ENCODE measurements at places on chromosomes 6 and 20.
A peak's percentile ranks its signal among the peaks of the same experiment; 100 is the strongest.

GRCh38 chr20:825710-826421 is 7.6 kb upstream of the FAM110A start:
- H3K27me3 ChIP-seq: no peaks in the 10 kb centered on the region
- H3K27ac ChIP-seq: no peak overlapping the region
- H3K36me3 ChIP-seq: no peaks in the 10 kb centered on the region
- DNase-seq: peak; percentile 56

GRCh38 chr6:160088069-160088783 is 33.4 kb upstream of the SLC22A1 start:
- H3K27ac ChIP-seq: peak overlapping the region; percentile 62
- no peak overlapping the region for H3K4me3 ChIP-seq
- no peak for DNase-seq
- H3K27me3 ChIP-seq: no peaks in the 10 kb centered on the region

DNA sequence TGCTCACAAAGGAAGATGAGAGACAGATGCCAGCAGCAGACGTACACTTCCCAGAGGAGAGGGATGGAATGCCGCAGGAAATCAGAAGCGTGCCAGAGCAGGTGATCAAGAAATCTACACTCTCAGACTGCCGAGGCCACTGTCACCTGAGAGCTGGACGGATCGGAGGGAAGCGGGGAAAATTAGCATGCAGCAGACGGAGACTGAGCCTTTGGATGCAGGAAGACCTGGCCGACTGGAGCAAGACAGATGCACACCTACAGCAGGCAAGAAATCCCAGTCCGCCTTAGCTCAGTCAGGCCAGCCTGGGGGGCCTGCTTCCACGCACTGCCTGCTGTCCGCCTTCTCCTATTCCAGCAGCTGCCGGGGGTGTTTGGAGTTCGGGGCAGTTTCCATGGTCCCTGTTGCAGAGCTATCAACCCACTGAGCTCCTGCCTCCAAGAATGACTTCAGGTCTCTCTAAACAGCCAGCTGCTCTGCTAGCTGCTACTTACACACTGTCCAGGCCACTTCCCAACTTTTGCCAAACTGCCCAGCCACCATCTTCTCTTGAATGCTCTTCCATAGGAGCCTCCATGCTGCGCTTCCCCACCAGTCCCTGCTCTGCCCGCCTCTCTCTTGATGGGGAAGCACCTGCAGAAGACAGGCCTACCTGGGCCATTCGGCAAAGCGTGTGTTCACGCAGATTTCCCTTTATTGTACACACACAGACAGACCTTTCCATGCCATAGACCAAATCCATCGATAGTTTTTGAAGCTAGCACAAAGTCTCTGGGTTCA is 368.5 kb downstream of the ZFAND3 start:
- no peak for DNase-seq
- H3K27me3 ChIP-seq: no peaks in the 10 kb centered on the region
- no peaks in the 10 kb centered on the region for H3K36me3 ChIP-seq
- no peak overlapping the region for H3K4me3 ChIP-seq

GRCh38 chr20:8287340-8287739 is 155.3 kb downstream of the PLCB1 start:
- H3K36me3 ChIP-seq: no peaks in the 10 kb centered on the region
- H3K4me3 ChIP-seq: no peak overlapping the region
- H3K4me1 ChIP-seq: peaks cover 9% of the 10 kb centered on the region
- H3K27ac ChIP-seq: no peak overlapping the region

- H3K4me1 ChIP-seq: peaks cover 27% of the 10 kb centered on the region
- H3K36me3 ChIP-seq: no peaks in the 10 kb centered on the region
- no peak overlapping the region for H3K4me3 ChIP-seq
- H3K27ac ChIP-seq: peak overlapping the region; percentile 70
- no peaks in the 10 kb centered on the region for H3K27me3 ChIP-seq
Measured at GRCh38 chr6:159899994-159900745, 9.4 kb downstream of the MAS1 start.

GRCh38 chr6:72647489-72647888 is 25.6 kb downstream of the KCNQ5 start:
- no peaks in the 10 kb centered on the region for H3K4me1 ChIP-seq
- DNase-seq: no peak
- H3K27me3 ChIP-seq: no peaks in the 10 kb centered on the region

DNA sequence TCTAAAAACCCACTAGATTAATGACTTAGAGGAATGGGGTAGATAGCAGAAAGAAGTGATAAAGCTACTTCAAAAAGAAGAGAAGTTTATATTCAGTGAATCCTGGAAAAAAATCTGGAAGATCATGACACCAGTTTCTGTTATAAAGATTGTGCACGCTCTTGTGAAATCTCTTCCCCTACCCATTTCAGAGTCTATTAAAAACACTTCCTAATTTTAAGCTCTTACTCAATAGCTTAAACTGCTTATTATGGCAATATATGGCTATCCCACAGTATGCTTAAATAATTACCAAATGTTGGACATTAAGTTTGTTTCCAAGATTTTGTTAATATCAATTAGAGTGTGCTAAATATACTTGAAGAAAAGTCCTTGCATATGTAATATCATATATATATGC is 585.3 kb upstream of the MAN1A1 start:
- no peak overlapping the region for H3K4me3 ChIP-seq
- H3K36me3 ChIP-seq: no peaks in the 10 kb centered on the region
- no peaks in the 10 kb centered on the region for H3K27me3 ChIP-seq
- no peak overlapping the region for H3K27ac ChIP-seq
- no peaks in the 10 kb centered on the region for H3K4me1 ChIP-seq

- no peak overlapping the region for H3K27ac ChIP-seq
- no peaks in the 10 kb centered on the region for H3K4me1 ChIP-seq
- H3K27me3 ChIP-seq: no peaks in the 10 kb centered on the region
- H3K4me3 ChIP-seq: no peak overlapping the region
Measured at GRCh38 chr6:53233309-53233708, 84.7 kb upstream of the GCM1 start.

- H3K4me1 ChIP-seq: no peaks in the 10 kb centered on the region
- DNase-seq: no peak
- no peaks in the 10 kb centered on the region for H3K27me3 ChIP-seq
- peak overlapping the region; percentile 0 for H3K27ac ChIP-seq
- H3K36me3 ChIP-seq: no peaks in the 10 kb centered on the region
Measured at GRCh38 chr6:32163559-32164258, 686 bp upstream of the EGFL8 start.

- H3K27ac ChIP-seq: no peak overlapping the region
- no peak for DNase-seq
- no peak overlapping the region for H3K4me3 ChIP-seq
- no peaks in the 10 kb centered on the region for H3K36me3 ChIP-seq
- no peaks in the 10 kb centered on the region for H3K27me3 ChIP-seq
Measured at GRCh38 chr6:29870104-29870503, 42.5 kb downstream of the HLA-G start.

DNA sequence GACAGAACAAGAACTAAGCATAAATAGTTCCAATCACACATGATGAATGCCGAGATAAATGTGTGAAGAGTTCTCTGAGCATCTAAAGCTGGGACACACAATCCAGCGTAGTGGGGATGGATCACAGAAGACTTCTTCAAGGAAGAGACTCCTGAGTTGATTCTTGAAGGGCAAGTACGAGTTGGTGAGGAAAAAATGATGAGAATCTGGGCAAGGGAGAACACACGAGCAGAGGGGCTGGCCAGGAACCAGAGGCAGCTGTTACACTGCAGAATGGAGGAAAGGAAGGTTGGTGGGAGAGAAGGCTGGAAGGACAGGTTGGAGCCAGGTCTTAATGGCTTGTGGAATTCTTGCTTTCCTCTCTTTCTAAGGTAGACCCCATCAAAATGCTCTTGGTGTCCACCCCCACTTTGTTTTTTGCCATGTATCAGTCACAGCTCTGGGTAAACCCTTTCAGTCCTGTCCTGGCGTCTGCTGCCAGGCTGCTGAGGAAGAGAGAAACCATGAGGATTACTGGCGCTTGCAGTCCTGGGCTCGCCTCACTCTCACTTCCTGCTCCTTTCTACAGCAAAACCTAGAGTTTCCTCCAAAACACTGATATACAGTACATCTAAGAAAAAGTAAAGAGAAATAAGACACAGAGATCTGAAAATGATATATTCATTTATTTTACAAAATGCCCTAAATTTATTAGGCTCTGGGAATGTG is 127.6 kb upstream of the FAM184A start:
- peaks cover 7% of the 10 kb centered on the region for H3K36me3 ChIP-seq
- peaks cover 18% of the 10 kb centered on the region for H3K4me1 ChIP-seq
- DNase-seq: no peak
- H3K27me3 ChIP-seq: no peaks in the 10 kb centered on the region
- no peak overlapping the region for H3K4me3 ChIP-seq

DNA sequence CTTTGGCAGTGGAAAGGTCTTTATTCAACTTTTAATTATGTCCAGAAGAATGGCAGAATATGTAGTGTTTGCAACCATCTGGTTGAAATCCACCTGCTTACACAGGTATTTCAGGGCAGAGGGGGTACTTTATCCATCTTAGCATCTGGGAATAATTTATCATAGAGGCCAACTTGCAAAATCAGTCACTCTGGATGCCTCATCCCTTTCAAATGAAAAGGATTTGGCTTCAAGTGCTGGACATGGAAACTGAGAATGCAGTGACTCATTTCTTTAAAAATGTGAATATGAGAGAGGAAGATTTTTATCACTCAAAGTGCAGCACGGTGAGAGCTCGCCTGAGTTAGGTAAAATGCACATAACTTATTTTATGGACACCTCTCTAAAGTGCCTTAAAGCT is 758.3 kb downstream of the KIF16B start:
- no peaks in the 10 kb centered on the region for H3K36me3 ChIP-seq
- no peak overlapping the region for H3K27ac ChIP-seq
- DNase-seq: no peak
- H3K4me3 ChIP-seq: no peak overlapping the region

- H3K4me3 ChIP-seq: no peak overlapping the region
- H3K4me1 ChIP-seq: peaks cover 4% of the 10 kb centered on the region
- no peaks in the 10 kb centered on the region for H3K27me3 ChIP-seq
- no peak overlapping the region for H3K27ac ChIP-seq
Measured at GRCh38 chr20:34829191-34829590, 3.7 kb upstream of the NCOA6 start.

DNA sequence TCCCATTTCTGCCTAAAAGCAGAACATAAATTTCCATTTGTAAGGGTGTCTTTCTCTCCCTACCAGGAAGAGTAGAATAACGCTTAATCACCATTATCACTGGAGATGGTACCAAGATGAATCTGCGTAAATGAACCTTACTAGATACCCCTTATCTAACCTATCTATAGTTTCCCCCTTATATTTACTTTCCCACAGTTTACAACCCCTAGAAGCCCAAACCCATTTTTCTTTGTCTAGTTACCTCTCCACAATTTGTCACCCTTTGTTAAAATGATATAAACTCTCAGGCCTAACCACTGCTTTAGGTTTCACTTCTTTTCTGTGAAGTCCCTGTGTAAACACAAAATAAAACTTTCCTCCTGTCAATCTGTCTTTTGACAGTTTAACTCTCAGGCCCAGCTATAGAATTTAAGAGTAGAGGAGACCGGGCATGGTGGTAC is 45.5 kb downstream of the PCNA start:
- H3K4me1 ChIP-seq: peaks cover 17% of the 10 kb centered on the region
- no peak overlapping the region for H3K4me3 ChIP-seq
- H3K27me3 ChIP-seq: no peaks in the 10 kb centered on the region
- H3K27ac ChIP-seq: peak overlapping the region; percentile 34
- no peak for DNase-seq

GRCh38 chr6:143200167-143200770 is 139.6 kb downstream of the AIG1 start:
- peaks cover 3% of the 10 kb centered on the region for H3K36me3 ChIP-seq
- H3K4me1 ChIP-seq: no peaks in the 10 kb centered on the region
- DNase-seq: no peak
- no peak overlapping the region for H3K27ac ChIP-seq
- no peak overlapping the region for H3K4me3 ChIP-seq

- H3K36me3 ChIP-seq: no peaks in the 10 kb centered on the region
- H3K27me3 ChIP-seq: peaks cover 3% of the 10 kb centered on the region
- no peak overlapping the region for H3K4me3 ChIP-seq
- no peak overlapping the region for H3K27ac ChIP-seq
- peaks cover 8% of the 10 kb centered on the region for H3K4me1 ChIP-seq
- no peak for DNase-seq
Measured at GRCh38 chr20:62595491-62595890, 46.8 kb upstream of the SLCO4A1 start.

GRCh38 chr6:155117785-155118184 is 122.7 kb downstream of the TIAM2 start:
- H3K27me3 ChIP-seq: no peaks in the 10 kb centered on the region
- H3K27ac ChIP-seq: no peak overlapping the region
- no peak overlapping the region for H3K4me3 ChIP-seq
- no peaks in the 10 kb centered on the region for H3K4me1 ChIP-seq
- no peak for DNase-seq

GRCh38 chr6:84645563-84646266 is 118.7 kb downstream of the TBX18 start:
- no peak overlapping the region for H3K27ac ChIP-seq
- no peak overlapping the region for H3K4me3 ChIP-seq
- no peak for DNase-seq
- no peaks in the 10 kb centered on the region for H3K4me1 ChIP-seq

- H3K27ac ChIP-seq: no peak overlapping the region
- DNase-seq: no peak
- H3K36me3 ChIP-seq: no peaks in the 10 kb centered on the region
- H3K4me1 ChIP-seq: no peaks in the 10 kb centered on the region
- no peak overlapping the region for H3K4me3 ChIP-seq
Measured at GRCh38 chr6:40735121-40735520, 148.0 kb upstream of the LRFN2 start.

DNA sequence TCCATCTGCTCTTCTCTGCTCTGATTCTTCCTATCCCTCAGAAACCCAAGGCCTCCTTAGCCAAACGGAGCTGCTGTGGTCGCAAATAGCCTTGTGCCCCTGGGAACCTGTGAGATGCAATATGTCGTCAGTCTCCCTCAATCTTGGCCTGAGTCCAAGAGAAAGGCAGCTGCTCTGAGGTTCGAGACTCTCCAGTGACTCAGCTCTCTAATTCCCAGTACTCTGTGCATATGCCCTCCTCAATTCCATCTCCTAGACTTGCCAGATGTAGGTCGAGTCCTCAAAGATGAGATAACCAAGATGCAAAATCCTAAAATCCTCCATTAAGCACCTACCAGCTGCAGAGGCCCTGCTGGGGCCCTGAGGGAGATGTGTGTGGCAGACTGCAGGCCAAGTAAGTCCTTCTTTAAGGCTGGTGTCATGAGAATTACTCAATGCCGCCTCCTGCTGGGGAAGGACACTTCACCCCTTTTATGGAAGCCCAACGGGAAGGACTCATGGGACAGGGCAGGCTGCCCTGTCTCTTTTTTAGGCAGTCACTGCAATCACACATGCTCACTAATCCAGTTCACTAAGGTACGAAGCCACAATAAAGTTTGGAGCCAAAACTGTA is 28.5 kb downstream of the C6orf15 start:
- H3K27me3 ChIP-seq: no peaks in the 10 kb centered on the region
- no peak overlapping the region for H3K27ac ChIP-seq
- no peak for DNase-seq

DNA sequence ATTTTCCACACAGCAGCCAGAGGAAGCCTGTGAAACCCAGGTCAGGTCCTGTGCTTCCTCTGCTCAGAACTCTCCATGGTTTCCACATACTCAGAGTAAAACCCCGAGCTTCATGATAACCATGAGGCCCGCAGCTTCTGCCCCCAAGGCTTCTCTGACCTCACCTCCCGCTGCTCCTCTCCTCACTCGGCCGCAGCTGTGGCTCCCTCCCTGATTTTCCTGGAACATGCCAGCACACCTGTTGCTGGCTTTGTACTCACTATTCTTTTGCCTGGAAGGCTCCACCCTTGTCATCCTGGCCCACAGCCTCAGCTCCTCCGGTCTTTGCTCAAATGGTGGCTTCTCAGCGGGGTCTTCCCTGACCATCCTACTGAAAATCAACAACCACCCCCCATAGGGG is 341.7 kb downstream of the PREX1 start:
- peaks cover 12% of the 10 kb centered on the region for H3K4me1 ChIP-seq
- DNase-seq: no peak
- H3K4me3 ChIP-seq: no peak overlapping the region
- no peaks in the 10 kb centered on the region for H3K27me3 ChIP-seq
- H3K36me3 ChIP-seq: no peaks in the 10 kb centered on the region

Measured in vagina (tissue), 2 donors.